Mesothelial cell of epicardium (in vitro differentiated cells): ENCODE measurements at places on chromosomes 12 and 14. TPM values are rescaled to one million over a fixed set of nuclear protein-coding genes. Genes with fewer than 3 reads are reported as not detected.

GRCh38 chr12:91053951-91054715 lies 3.7 kb downstream of the KERA start:
- no peaks in the 10 kb centered on the region for H3K27me3 ChIP-seq
- DNase-seq, result no peak

- H3K4me1 ChIP-seq, result peaks cover 4% of the 10 kb centered on the region
- no peak for DNase-seq
- no peak overlapping the region for H3K4me3 ChIP-seq
- no peaks in the 10 kb centered on the region for H3K36me3 ChIP-seq
- peaks cover 50% of the 10 kb centered on the region for H3K27me3 ChIP-seq
Measured at GRCh38 chr12:132351751-132352495, 22.5 kb upstream of the GALNT9 start.

- peaks cover 20% of the 10 kb centered on the region for H3K36me3 ChIP-seq
- peaks cover 28% of the 10 kb centered on the region for H3K4me1 ChIP-seq
- H3K27ac ChIP-seq, result peak overlapping the region; percentile 86
- no peaks in the 10 kb centered on the region for H3K27me3 ChIP-seq
Measured at GRCh38 chr12:3097836-3098235, 20.7 kb downstream of the TSPAN9 start.

DNA sequence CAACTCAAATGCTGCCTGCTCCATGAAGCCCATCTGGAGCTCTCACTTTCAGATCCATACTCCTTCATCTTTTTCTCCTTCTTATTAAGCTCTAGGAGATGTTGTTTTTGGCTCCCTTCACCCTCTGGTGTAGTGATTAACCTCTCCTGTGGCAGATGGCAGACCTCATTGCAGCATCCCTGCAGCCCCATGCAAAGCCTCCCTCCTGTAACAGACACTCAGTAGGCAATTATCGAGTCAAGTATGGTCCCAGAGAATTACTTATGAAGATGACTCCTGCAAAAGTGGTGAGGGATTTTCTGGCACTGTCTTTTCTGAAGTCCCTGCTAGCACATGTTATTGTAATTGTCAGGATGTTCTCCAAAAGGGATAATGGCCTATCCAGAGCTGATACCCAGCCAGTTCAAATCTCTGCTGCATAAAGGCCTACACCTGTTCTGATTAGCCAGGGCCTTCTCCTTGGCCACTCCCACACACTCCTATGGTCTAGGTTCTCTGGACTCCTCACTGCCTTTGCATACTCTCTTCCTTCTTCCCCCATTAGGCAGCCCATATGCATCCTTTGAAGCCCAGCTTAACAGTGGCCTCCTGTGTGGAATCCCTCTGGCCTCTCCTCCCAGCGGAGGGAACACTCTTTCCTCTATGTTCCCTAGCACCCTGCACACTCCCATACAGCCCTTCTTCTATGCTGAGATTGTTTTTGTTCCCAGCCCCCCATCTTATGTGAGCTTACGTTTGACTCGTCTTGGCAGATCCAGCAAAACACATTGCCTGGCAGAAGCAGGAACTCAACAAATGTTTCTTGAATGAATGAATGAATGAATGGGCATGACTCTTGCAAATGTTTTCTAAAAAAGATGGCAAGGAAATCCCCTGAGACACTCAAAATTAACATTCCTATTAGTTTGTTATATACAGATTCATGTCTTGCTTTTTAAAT lies 43.9 kb upstream of the MDM1 start:
- no peak overlapping the region for H3K4me3 ChIP-seq
- H3K4me1 ChIP-seq, result peaks cover 37% of the 10 kb centered on the region
- DNase-seq, result no peak
- H3K27ac ChIP-seq, result no peak overlapping the region

DNA sequence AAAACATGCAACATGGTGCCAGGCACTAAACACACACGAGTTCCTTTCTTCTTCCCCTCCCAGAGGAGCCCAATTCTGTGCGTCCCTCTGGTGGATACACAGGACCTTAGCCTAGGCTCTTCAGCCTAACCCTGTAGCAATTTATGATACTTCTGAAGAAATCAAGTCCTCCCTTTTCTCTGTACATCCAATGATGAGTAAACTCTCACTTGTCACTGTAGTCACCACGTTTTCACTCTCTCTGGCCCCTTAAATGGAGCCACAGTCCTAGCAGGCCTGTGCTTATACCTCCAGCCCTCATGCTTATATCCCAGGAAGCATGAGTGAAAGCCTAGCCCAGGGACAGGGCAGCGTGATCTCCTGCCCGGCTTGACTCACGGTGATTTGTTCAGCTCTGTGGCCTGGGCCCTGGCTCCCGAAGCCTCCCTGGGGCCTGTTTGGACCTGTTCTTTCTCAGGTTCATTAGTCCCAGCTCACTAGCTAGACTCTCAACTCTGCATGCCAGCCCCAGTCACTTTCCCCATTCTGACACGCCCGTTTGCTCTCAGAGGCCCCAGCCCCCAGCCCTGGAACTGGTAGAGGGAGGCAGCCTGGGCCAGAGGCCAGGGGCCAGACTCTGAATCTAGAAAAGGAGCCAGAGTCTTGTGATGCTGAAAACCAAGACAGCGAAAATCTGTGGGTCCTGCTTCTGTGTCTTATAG lies 24.1 kb upstream of the PLEKHG3 start:
- H3K4me3 ChIP-seq, result no peak overlapping the region
- no peak for DNase-seq
- no peaks in the 10 kb centered on the region for H3K27me3 ChIP-seq
- H3K4me1 ChIP-seq, result peaks cover 46% of the 10 kb centered on the region

GRCh38 chr14:71595441-71595840 lies 336.8 kb upstream of the RGS6 start:
- peaks cover 23% of the 10 kb centered on the region for H3K4me1 ChIP-seq
- no peak overlapping the region for H3K4me3 ChIP-seq
- peaks cover 15% of the 10 kb centered on the region for H3K36me3 ChIP-seq
- no peak overlapping the region for H3K27ac ChIP-seq

DNA sequence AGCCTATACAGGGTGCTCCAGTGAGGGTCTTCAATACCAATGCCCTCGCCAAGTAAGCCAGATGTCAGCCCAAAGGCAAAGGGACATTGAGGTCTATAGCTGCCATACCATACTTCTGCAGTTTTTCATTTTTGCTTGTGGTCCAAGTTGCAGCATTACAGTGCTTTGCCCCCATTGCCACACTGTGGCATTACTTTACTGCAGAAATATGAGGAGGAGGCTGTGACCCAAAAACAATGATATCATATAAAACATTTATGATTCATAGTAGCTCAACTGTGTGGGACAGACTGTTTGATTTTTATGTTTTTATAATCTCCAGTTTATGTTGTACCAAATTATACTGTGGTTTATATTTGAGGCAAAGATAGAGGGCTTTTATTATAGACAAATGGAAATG lies 64.1 kb downstream of the KIAA0586 start:
- DNase-seq, result no peak
- no peak overlapping the region for H3K27ac ChIP-seq
- H3K36me3 ChIP-seq, result peaks cover 7% of the 10 kb centered on the region
- H3K27me3 ChIP-seq, result no peaks in the 10 kb centered on the region
- H3K4me1 ChIP-seq, result no peaks in the 10 kb centered on the region

DNA sequence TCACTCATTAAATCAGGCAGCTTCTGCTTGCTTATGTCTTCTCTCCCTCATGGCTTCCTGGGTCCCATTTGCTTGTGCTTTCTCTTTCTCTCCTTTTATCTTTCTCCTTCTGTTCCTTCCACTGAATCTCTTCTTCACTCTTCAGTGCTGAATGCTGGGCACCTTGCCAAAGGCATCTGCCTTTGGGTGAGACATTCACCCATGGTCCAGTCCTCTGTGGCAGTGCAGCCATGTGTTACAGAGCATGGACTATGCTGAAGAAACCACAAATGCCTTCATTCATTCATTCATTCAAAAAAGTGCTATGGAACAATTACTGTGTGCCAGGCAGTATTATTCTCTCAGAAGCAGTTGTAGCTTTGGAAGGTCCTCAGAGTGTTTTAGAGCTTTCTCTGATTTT lies 344.4 kb upstream of the STXBP6 start:
- H3K36me3 ChIP-seq, result no peaks in the 10 kb centered on the region
- no peak for DNase-seq
- no peaks in the 10 kb centered on the region for H3K4me1 ChIP-seq
- no peak overlapping the region for H3K4me3 ChIP-seq
- no peak overlapping the region for H3K27ac ChIP-seq

LARP4 gene
- 47.4 to 48.7 TPM (median 48.1 TPM) in 3 replicates for total RNA-seq

SLC5A8 gene
- not detected in 3 replicates for total RNA-seq

PIK3C2G gene
- total RNA-seq, result 2.6 to 4.1 TPM (median 2.7 TPM) in 3 replicates

MANSC1 gene
- total RNA-seq, result 15.4 to 17.2 TPM (median 16.6 TPM) in 3 replicates

AMN gene
- 2.5 to 3.5 TPM (median 2.7 TPM) in 3 replicates for total RNA-seq
